ENCODE measurements at places on chromosomes 2 and 18.

GRCh38 chr18:55509631-55510324 is 78.2 kb downstream of the TCF4 start:
- DNase-seq: no peak

- no peak for DNase-seq
Measured at GRCh38 chr2:64268330-64269048, 124.3 kb upstream of the PELI1 start.

- no peak for DNase-seq
Measured at GRCh38 chr2:106899786-106900530, 14.0 kb upstream of the ST6GAL2 start.

DNA sequence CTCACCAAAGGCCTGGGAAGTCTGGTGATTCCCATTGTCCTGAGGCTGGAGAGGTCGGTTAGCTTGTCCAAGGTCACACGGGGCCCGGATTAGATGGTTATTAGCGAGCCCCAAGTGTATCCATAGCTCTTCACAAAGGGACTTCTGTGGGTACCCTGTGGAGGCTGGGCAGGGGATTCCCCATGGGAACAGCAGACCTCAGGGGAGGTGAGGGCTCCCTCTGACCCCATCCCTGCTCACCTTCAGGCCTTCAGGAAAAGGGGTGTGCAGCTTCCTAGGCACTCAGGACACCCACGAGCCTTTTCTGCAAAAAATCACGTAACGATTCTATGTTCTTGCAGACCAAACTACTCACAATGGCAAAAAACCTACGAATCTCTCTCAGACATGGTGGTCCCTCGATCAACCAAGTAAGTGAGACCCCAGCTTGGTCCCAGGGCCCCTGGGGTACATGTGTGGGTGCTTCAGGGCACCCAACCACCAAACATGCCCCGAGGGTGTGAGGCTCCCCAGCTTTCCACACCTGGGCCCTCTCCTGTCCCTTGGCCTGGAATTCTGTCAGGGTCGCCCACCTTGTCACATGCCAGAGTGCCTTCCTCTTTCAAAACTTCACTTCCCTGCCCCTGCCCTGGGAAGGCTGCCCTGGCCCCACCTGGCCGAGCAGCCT is 40.3 kb downstream of the PDIA6 start:
- no peak for DNase-seq

DNA sequence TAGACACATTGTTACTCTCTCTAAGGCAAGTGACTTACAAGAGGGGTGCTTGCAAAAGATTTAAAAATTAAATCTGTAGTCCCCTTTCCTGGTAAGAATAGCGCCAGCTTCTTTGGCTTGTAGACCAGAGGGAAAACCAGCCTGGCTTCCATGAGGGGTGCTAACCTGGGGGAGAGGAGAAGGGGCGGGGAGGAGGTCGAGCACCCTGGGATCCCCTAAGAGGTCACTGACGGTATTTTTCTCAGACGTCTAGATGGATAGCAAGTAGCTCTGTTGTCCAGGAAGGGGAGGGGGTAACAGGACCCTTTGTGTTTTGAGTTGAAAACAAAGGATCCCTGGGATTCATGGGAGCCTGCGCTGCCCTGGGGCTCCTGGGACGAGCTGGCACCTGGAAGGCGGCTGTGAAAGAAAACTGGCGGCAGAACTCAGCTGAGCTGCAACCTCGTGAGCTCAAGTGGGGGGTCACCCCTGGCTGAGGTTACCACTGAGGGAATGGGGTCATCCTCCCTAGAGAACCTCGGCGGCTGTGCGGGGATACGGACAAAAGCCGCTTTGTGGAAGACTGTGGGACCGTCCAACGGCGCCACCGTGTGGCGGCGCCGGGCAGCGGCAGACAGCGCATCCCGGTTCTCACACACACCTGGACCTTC is 37.8 kb upstream of the MRPL19 start:
- DNase-seq: peak; percentile 67

DNA sequence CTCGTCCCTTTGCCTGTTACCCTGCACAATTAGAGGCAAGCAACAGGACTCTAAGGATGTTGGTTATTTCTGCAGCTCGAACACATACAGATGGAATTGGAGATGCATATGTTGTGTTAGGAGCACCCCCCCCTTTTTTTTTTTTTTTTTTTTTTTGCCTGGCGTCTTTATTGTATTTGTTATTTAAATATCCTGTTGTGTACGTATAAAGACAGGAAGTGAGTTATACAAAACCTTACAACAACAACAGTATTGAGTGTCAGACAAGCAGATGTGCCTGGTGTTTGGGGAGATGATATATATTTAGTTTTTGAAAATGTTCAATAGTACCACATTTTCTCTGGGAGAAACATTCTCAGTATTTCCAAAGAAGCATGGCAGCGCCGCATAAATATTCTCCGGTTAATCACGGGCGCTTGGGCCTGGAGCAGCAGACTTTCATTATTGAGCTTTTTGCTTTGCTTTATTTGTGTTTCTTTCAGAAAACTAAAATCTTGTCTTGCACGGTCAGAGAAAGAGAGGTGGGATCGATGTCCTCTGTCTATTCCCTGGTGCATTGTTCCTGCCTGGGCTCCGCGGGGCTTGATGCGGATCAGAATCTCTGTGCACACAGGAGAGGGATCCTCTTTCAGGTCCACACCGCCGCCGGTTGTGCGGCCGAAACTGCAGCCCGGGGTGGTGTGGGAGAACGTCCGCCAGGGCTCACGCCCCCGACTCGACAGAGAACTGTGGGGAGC is 23.2 kb upstream of the ZNF516 start:
- peak; percentile 49 for DNase-seq

DNA sequence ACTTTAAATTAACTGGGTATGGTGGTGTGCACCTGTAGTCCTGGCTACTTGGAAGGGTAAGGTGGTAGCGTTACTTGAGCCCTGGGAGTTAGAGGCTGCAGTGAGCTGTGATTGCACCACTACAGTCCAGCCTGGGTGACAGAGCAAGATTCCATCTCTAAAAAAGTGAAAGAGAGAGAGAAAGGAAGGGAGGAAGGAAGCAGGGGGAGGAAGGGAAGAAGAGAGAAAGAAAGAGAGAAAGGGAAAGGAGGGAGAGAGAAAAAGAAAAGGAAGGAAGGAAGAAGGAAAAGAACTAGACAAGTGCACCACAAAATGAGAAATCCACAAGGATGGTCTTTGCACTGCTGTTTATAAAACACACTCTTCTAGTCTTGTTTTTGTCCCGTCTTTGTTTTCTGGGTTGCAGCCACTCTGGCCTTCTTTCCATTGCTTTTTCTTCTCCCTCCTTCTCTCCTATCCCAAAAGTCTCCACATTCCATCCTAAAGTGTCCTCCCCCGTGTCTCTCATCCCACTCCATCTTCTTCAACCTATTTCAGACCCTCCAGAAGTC is 32.0 kb downstream of the PKDCC start:
- DNase-seq: no peak

- no peak for DNase-seq
Measured at GRCh38 chr2:238843476-238843875, 4.4 kb upstream of the TWIST2 start.

DNA sequence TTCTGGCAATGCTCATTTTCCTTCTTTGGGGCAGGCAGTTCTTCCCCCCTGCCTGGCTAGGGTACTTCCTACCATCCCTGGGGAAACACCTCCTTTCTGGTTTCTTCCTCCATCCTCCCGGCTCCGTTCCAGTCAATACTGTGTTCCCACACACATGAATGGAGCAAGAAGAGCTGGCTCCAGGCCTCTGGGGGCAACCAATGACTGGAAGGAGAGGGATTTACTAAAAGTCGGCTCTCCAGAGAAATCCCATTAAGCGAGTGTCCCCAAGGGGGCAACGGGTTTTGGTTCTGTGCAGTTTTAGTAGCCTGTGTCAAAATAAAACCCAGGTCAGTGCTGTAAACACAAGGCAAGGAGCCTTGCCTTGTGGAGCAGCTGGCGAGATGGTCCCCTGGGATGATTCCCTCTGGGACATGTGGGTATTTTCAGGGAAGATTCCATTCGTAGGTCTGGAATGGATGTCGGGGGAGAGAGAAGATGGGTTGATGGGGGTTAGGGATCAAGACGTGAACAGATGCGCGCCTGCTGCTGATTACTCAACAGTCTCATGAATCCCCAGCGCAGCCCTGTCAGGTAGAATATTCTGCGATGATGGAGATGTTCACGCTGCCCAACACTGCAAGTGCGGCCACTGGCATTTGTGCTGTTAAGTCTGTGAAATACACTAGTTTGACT is 32.0 kb downstream of the EMILIN2 start:
- DNase-seq: no peak

DNA sequence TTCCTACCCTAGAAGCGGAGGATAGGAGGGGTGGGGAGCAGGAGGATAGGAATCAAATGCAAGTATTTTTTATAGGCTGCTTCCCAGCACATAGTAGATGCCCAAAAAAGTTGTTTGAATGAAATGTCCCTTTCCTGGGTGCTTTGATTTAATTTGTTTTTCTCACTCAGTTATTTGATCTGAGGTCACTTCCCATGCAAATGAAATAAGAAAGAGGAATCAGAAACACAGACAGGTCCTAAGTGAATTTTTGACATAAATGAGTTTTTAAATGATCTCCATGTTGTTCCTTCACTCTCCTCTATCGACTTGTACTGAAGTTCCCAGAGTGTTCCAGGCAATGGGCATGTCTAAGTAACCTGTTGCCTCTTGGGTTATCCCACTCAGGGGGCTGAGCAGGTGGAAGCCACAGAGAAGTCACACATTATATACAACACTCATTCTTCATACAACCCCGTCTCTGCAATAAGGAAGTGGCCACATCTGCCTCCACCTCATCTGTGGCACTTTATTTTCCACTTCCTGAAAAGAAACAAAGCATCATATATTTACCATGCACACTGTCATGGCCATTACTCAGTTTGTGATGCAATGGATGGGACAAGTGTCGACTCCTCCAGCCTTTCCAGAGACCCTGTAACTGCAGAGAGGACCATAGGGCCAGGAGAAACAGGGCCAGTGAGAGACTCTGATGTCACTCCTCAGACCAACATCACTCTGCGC is 81.9 kb upstream of the ZNF397 start:
- DNase-seq: no peak

DNA sequence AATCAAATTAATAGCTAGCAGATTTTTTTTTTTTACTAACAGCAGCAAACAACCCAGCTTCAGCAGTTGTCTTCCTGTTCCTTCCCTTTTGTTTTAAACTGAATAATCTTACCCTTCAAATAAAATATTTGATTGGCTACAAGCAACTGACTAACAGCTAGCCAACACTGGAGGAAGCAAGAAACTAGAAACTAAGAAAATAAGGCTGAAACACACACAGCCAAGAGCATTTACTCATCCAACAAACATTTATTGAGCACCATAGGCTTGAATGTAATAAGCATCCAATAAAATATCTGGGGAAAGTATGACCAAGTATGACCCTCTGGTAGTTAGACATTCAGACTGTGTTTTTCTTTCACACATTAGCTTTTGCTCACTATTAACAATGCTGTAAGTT is 189.2 kb downstream of the CD226 start:
- DNase-seq: no peak

DNA sequence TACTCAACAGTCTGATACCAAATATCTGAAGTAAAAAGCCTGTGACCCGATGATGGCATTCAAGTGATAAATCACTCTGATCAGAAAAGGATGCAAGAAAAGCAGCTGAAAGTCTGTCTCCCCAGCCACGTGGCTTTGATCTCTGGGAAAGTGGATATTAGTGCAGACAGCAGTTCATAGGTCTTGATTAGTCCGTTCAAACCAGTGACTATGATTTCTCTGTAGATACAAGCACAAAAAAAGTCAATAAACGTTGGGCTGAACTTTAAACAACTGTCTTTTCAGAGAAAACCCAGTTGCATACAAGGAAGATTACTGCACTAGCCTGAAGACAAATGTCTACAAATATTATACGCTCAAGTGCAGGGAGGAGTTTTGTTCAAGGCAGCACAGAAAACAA is 107.7 kb upstream of the CDC42EP3 start:
- no peak for DNase-seq

DNA sequence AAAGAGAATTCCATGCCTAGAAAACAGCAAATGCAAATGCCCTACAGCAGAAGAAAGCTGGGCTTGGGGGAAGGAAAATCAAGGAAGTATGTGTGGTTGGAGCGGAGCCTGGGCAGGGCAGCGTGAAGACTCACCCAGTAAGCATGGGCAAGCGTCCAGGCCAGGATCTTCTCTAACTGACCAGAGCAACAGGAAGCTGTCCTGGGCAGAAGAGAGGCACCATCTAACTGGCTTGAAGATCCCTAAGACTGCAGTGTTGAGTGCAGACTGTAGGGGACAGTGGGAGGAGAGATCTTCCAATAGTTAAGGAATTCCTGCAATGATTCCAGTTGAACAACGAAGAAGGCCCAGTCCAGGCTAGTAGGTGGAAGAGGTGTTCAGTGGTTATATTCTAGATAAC is 57.9 kb downstream of the NXPH2 start:
- no peak for DNase-seq

- DNase-seq: no peak
Measured at GRCh38 chr2:172613040-172613439, 57.1 kb downstream of the PDK1 start.

- DNase-seq: no peak
Measured at GRCh38 chr2:54767921-54768320, 44.5 kb downstream of the EML6 start.

- DNase-seq: no peak
Measured at GRCh38 chr2:239274391-239275043, 126.3 kb downstream of the HDAC4 start.

- no peak for DNase-seq
Measured at GRCh38 chr18:5653802-5654201, 110.0 kb upstream of the EPB41L3 start.

DNA sequence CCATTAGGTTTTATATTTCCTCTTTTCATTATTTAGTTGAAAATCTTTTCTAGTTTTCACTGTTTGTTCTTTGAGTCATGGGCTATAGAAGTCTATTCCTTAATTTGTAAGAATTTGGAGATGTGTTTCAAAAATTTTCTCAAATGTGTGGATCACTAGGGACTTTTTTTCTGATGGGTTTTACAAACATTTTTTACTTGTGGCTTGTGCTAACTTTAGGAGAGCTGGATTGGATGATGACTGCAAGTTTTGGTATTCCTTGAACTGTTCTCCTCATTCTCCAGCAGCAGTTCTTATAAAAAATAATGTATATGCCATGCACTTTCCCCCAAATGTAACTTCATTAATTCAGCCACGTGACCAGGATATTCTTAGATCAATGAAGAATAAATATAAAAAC is 94.7 kb upstream of the CWC22 start:
- DNase-seq: no peak

GRCh38 chr2:15560140-15560987 is 770 bp downstream of the NBAS start:
- no peak for DNase-seq

DNA sequence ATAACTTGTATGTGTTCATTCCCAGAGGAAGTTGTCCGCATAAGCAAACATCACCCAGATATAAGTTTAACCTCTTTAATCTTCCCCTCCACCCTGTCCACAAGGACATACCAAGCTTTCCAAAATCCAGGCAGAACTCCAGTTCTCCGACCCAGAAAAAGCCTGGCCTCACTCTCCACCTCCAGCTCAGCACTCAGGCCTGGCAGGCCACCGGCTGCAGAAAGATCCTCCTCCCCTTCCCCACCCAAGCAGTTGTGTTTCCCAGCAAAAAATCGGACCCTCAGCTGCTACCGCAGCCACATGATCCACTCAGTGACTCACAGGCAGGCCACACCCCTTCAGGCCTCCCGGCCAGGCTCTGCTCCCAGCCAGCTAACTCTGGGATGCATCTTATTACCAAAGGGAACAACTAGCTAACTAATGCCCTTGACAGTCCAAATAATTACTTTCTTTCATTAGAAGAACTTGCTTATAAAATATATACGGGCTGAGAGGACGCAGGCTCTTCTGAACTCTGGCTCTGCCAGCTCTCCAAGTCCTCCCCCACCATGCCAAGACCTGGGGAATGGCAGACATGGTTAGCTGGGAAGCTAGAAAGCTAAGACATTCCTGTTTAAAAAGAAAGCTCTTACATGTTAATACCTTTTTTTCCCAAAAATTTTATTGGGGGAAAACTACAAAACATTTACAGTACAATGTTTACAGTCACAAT is 4.5 kb downstream of the ZFP36L2 start:
- peak; percentile 77 for DNase-seq
